Upper lobe of left lung (tissue), 6 donors: ENCODE measurements at places on chromosomes 4 and X. TPM values are rescaled to one million over a fixed set of nuclear protein-coding genes. Genes with fewer than 3 reads are reported as not detected.
A peak's percentile ranks its signal among the peaks of the same experiment; 100 is the strongest.

GYPA gene
- total RNA-seq: not detected

HGFAC gene
- 0.20 TPM for total RNA-seq

ATP6AP1 gene
- 111 TPM for total RNA-seq

GPR173 gene
- 1.1 TPM for total RNA-seq

ZNF718 gene
- total RNA-seq: 5.7 TPM

SEL1L3 gene
- 197 TPM for total RNA-seq

SLC4A4 gene
- 24.9 TPM for total RNA-seq

COX7B2 gene
- not detected for total RNA-seq

SPANXN3 gene
- not detected for total RNA-seq

CXorf65 gene
- total RNA-seq: not detected

GRCh38 chr4:88178626-88179231 is 20.3 kb upstream of the ABCG2 start:
- no peak overlapping the region for H3K27ac ChIP-seq
- no peaks in the 10 kb centered on the region for H3K36me3 ChIP-seq
- H3K27me3 ChIP-seq: no peaks in the 10 kb centered on the region
- no peak for DNase-seq
- H3K4me3 ChIP-seq: no peak overlapping the region

DNA sequence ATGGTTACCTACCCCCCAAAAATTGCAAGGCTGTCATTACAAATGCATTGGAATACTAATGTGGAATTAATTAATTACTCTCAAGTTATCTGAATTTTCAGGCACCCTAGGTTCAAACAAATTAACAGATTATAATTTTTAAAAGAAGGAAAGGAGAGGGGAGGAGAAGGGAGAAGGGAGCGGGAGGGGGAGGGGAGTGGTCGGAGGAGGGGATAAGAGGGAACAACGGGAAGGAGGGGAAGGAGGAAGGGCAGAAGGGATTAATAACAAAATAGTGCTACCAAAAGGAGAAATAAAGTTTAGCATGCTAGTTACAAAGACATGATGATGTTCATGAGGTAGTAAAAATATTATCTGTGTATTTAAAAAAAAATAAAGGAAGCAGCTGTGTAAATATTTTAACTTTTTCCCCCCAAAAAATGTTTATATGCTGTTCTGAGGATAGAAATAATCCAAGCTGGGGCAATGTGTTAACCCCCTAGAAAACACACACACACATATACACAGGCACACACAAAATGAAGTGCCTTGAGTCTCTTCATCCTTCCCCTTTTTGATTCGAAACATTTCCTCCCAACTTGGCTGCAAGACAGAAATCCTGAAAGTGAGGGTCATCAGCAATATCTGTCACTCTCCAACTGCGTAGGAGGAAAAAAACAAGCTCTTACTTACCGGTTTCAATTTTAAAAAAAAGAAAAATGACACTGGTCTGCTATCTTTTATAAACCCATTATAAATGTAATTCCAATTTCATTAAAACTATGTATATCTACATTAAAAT is 58.8 kb downstream of the PPP3CA start:
- H3K4me1 ChIP-seq: peaks cover 55% of the 10 kb centered on the region
- no peak overlapping the region for H3K27ac ChIP-seq
- no peaks in the 10 kb centered on the region for H3K27me3 ChIP-seq
- DNase-seq: no peak
- H3K36me3 ChIP-seq: no peaks in the 10 kb centered on the region

DNA sequence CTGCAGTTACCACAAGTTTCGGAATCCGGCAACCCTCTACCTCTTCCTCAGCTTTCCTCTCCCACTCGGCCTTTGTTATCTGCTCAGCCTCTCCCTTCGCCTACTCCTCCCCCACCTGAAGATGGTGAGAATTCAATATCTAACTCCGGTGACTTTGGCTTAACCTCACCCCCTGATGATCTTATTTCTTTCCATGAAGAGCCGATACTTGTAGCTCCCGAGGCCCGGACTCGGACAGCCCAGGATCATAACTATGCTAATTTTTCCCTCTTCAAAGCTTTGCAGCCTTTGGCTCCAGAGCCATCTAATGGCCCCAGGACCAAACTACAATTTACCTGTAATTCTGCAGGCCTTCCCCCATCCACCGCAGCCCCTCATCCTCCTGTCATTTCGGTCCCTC is 32.0 kb upstream of the MGST2 start:
- no peaks in the 10 kb centered on the region for H3K27me3 ChIP-seq
- no peaks in the 10 kb centered on the region for H3K4me1 ChIP-seq
- no peak for DNase-seq

DNA sequence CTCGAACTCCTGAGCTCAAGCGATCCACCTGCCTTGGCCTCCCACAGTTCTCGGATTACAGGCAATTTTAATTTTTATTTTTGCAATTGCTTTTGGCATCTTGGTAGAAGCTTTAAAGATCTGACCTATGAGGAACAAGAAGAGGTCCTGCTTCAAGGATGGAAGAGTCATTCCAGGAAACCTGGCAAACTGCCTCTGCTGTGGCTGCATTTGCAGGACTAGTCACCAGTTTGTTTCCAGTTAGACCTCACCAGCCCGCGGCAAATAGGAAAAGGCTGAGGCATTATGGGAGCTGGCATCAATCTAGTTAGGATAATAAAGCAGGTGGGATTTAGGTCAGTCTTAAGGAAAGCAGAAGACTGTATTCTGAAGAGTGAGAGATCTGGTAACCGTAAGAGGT is 51.9 kb upstream of the LAS1L start:
- no peaks in the 10 kb centered on the region for H3K27me3 ChIP-seq
- H3K36me3 ChIP-seq: no peaks in the 10 kb centered on the region
- no peak overlapping the region for H3K27ac ChIP-seq

- H3K27ac ChIP-seq: no peak overlapping the region
- H3K4me1 ChIP-seq: peaks cover 6% of the 10 kb centered on the region
- H3K36me3 ChIP-seq: no peaks in the 10 kb centered on the region
- H3K27me3 ChIP-seq: no peaks in the 10 kb centered on the region
These were observed 5.5 kb upstream of the HSPA4L start for GRCh38 chr4:127776620-127777019.

GRCh38 chr4:119498527-119498926 is 130.1 kb downstream of the PDE5A start:
- no peaks in the 10 kb centered on the region for H3K27me3 ChIP-seq
- peaks cover 34% of the 10 kb centered on the region for H3K36me3 ChIP-seq
- H3K4me1 ChIP-seq: no peaks in the 10 kb centered on the region
- DNase-seq: no peak
- no peak overlapping the region for H3K4me3 ChIP-seq

- H3K36me3 ChIP-seq: no peaks in the 10 kb centered on the region
- H3K4me1 ChIP-seq: no peaks in the 10 kb centered on the region
- no peaks in the 10 kb centered on the region for H3K27me3 ChIP-seq
- DNase-seq: no peak
- no peak overlapping the region for H3K4me3 ChIP-seq
- no peak overlapping the region for H3K27ac ChIP-seq
These were observed 1112.1 kb downstream of the RPA4 start for GRCh38 chrX:97995834-97996233.

GRCh38 chr4:28369499-28369898 is 1508.9 kb downstream of the STIM2 start:
- H3K27me3 ChIP-seq: no peaks in the 10 kb centered on the region
- no peaks in the 10 kb centered on the region for H3K36me3 ChIP-seq
- H3K27ac ChIP-seq: no peak overlapping the region
- H3K4me3 ChIP-seq: no peak overlapping the region
- DNase-seq: no peak

DNA sequence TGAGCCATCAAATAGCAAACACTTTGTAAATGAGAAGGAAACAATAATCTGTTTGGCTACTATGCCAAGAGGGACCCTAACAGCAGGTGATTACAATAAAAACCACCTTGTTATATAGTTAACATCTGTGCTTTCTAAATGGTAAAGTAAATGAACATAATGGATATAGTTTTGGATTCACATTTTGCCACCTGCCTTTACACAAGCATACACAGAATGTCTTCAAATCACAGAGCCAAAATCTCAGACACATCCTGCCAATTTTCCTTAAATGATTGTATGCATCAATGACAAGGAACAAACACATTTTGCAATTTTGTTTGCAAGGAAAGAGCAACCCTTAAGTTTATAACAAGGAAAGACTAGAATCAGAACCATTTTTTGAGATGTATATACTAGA is 334.2 kb downstream of the FSTL5 start:
- H3K4me1 ChIP-seq: no peaks in the 10 kb centered on the region
- no peak overlapping the region for H3K4me3 ChIP-seq
- no peaks in the 10 kb centered on the region for H3K27me3 ChIP-seq
- H3K36me3 ChIP-seq: no peaks in the 10 kb centered on the region
- H3K27ac ChIP-seq: no peak overlapping the region

DNA sequence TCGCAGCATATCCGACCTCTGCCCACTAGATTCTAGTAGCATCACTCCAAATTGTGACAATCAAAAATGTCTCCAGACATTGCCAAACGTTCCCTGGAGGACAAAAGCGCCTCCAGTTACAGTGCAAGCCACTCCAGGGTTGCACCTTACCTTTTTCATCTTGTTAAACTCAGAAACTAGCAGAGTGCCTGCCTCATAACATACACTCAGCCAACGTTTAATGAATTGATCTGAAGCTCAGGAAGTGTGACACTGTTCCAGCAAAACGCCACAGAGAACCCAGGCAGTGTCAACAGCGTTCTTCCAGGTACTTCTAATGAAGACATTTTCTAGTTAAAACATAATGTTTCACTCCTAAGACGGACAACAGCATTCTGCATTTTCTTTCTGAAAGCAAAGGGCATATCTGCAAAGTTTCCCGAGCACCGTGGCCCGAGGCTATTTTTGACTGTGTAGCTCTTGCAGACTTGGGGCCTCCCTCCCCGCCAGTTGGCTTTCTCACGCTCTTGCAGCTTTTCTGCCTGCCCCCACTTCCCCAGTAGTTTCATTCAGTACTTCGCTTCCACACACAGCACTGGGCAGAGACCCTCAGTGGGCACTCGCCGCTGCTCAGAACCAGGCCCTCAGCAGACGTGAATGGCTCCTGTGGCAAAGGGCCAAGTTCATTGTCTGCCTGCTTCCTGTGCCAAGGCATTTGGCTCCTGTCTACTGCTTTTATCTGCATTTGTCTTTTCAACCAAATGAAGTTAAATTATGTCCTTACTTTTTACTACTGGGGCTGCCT is 133.4 kb upstream of the TTC29 start:
- H3K4me1 ChIP-seq: peaks cover 11% of the 10 kb centered on the region
- DNase-seq: no peak
- H3K4me3 ChIP-seq: no peak overlapping the region
- no peaks in the 10 kb centered on the region for H3K27me3 ChIP-seq

GRCh38 chr4:109559625-109559982 is 442 bp upstream of the MCUB start:
- peak overlapping the region; percentile 88 for H3K27ac ChIP-seq
- peak overlapping the region; percentile 63 for H3K4me3 ChIP-seq
- no peaks in the 10 kb centered on the region for H3K36me3 ChIP-seq

GRCh38 chr4:141132072-141132708 is 1.1 kb downstream of the RNF150 start:
- H3K36me3 ChIP-seq: no peaks in the 10 kb centered on the region
- peaks cover 13% of the 10 kb centered on the region for H3K4me1 ChIP-seq
- no peak overlapping the region for H3K27ac ChIP-seq
- H3K27me3 ChIP-seq: no peaks in the 10 kb centered on the region

DNA sequence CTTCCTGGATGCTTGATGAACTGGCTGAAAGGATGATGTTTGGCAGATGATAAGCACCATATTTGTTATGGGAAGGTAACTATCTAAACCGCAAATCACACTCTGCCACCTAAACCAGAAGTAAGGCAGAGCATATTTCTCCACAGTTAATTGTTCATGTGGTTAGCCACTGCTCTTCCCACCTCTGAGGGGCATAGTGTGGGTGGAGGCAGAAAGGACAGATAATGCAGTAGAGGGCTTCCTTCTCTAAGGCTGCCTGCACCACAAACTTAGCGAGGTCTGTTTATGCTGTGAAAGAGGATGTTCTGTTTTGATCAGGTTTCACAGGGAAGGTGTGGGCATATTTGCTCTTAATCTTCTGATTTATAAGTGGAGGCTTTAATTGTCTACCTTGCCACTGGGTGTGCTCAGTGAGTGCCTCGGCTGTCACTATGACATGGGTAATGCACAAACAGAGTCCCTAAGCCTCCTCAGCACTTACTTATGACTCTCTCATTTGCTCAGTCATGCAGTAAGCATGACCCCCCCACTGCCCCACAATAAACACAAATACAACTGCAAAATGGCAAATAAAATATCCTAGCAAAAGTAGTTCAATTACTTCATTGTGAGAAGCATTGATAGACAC is 401.0 kb downstream of the TMA16 start:
- H3K27ac ChIP-seq: no peak overlapping the region
- no peaks in the 10 kb centered on the region for H3K4me1 ChIP-seq
- H3K27me3 ChIP-seq: no peaks in the 10 kb centered on the region
- no peak for DNase-seq
- no peaks in the 10 kb centered on the region for H3K36me3 ChIP-seq
- no peak overlapping the region for H3K4me3 ChIP-seq

GRCh38 chr4:174365018-174365587 is 81.4 kb downstream of the CEP44 start:
- H3K27me3 ChIP-seq: no peaks in the 10 kb centered on the region
- H3K4me3 ChIP-seq: no peak overlapping the region
- no peaks in the 10 kb centered on the region for H3K4me1 ChIP-seq
- DNase-seq: no peak

DNA sequence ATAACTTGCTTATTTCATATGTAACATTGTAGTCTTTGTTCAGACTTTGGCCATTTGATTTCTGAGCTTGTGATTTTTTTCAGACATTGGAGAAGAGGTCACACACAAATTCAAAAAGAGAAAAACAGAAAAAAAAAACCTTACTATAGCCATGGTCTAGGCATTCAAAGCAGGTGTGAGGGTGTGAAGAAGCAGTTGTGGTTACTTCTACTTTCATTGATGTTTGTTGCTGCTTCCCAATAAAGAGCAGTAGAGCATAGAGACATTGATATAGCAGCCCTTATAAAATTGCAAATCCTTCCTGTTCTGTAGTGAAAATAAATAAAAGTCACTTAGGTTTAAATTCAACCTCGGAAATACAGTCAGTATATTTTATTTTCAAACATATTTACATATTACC is 671.6 kb downstream of the GRXCR1 start:
- no peaks in the 10 kb centered on the region for H3K36me3 ChIP-seq
- H3K4me3 ChIP-seq: no peak overlapping the region
- no peaks in the 10 kb centered on the region for H3K4me1 ChIP-seq
- H3K27me3 ChIP-seq: no peaks in the 10 kb centered on the region

DNA sequence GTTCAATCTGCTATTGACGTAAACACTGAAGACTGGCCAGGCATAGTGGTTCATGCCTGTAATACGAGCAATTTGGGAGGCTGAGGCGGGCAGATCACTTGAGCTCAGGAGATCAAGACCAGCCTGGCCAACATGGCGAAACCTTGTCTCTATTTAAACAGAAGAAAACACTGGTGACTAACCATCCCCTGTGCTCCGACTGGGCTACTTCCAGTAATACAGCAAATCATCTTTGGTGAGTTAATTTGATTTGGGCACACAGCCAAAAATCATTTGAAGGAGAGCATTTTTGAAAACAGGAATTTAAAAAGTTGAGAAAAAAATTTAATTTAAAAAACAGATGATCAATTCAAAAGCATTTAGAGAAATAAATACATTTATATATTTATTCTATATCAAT is 52.0 kb downstream of the SEC24D start:
- H3K36me3 ChIP-seq: peaks cover 5% of the 10 kb centered on the region
- H3K27me3 ChIP-seq: no peaks in the 10 kb centered on the region
- no peak overlapping the region for H3K27ac ChIP-seq
- no peak for DNase-seq
- no peak overlapping the region for H3K4me3 ChIP-seq

GRCh38 chrX:79290596-79290995 is 76.5 kb downstream of the ITM2A start:
- H3K36me3 ChIP-seq: no peaks in the 10 kb centered on the region
- H3K4me1 ChIP-seq: no peaks in the 10 kb centered on the region
- H3K4me3 ChIP-seq: no peak overlapping the region
- H3K27me3 ChIP-seq: no peaks in the 10 kb centered on the region
